ENCODE measurements at places on chromosomes 4 and X.
A peak's percentile ranks its signal among the peaks of the same experiment; 100 is the strongest.

GRCh38 chrX:47224266-47224895, 5.9 kb downstream of the CDK16 start:
- H3K4me3 ChIP-seq: no peak overlapping the region
- H3K27me3 ChIP-seq: no peaks in the 10 kb centered on the region
- H3K36me3 ChIP-seq: peaks cover 53% of the 10 kb centered on the region
- no peak overlapping the region for H3K27ac ChIP-seq
- H3K4me1 ChIP-seq: peaks cover 11% of the 10 kb centered on the region

- no peak overlapping the region for H3K27ac ChIP-seq
- no peaks in the 10 kb centered on the region for H3K27me3 ChIP-seq
- peaks cover 3% of the 10 kb centered on the region for H3K4me1 ChIP-seq
- no peaks in the 10 kb centered on the region for H3K36me3 ChIP-seq
- no peak overlapping the region for H3K4me3 ChIP-seq
- DNase-seq: no peak
Observed at GRCh38 chrX:111387470-111388070, 24.4 kb downstream of the DCX start.

- H3K4me1 ChIP-seq: no peaks in the 10 kb centered on the region
- no peak for DNase-seq
- H3K36me3 ChIP-seq: no peaks in the 10 kb centered on the region
- H3K4me3 ChIP-seq: no peak overlapping the region
- no peak overlapping the region for H3K27ac ChIP-seq
Observed at GRCh38 chr4:113162089-113162488, 112.6 kb downstream of the ANK2 start.

DNA sequence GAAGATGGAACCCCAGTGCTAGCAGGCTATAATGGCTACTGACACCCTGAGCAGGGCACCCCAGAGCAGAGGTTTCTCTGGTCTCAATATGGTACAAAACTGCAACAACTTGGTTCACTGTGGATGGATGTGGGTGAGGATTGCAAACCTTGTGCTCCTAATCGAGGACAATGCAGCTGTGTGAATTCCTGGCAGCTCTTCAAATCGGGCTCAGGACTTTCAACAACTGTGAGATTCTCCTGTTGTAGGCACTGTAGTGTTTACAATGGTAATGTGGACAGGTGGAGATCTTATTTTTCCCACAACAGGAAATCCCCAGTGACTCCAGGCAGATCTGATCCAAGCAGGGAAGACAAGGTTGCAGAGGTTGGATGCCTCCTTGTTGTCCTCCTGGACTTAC, 101.5 kb downstream of the RCHY1 start:
- H3K27ac ChIP-seq: no peak overlapping the region
- no peaks in the 10 kb centered on the region for H3K27me3 ChIP-seq
- H3K4me3 ChIP-seq: no peak overlapping the region

DNA sequence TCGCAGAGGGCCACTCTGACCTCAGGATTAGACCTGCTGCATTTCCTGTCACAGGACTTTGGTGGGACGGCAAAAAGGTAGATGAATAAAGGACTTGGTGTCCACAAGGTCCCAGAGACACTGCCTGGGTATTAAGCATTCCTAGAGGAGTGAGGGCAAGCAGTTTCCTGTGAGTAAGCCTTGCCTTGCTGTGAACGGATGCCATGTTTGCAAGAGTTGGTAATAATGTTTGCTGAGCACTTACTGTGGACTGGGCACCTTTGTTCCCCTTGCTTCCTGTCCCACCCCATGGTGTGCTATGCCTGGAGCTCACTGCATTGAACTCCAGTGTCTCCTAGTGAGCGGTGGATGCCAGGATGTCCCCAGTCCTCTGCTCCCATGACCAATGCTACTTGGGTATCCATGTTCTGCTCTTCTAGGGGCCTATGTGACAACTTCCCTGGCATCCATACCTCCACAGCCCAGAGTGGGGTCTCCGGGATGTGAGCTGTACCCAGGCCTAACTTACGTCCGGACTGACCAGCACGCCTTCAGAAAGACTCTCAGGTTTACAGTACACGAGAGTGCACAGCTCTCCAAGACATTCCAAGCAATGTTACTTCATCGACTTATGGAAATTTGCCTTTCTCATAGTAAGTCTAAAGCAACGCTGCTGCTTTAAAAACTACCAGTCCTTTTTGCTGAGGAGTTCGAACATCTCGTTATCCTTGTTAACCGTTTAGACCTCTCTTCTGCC, 95.5 kb upstream of the MSX1 start:
- DNase-seq: peak; percentile 31
- no peak overlapping the region for H3K27ac ChIP-seq
- peaks cover 10% of the 10 kb centered on the region for H3K4me1 ChIP-seq
- H3K4me3 ChIP-seq: no peak overlapping the region

DNA sequence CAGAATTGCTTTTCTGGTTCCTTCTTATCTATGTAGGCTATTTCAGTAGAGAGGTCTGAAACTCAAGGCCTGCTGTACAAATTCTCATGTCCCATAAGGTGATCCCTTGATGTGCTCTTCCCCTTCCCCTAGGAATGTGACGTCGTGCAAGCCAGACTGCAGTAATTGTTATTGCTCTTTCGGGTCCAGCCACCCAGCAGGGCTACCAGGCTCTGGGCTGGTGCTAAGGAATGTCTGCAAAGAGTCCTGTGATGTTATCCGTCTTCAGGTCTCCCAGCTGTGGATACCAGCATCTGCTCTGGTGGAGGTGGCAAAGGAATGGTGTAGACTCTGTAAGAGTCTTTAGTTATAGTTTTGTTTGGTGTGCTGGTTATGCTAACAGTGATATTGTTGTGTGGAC, 378.7 kb downstream of the C4orf33 start:
- no peak overlapping the region for H3K4me3 ChIP-seq
- no peaks in the 10 kb centered on the region for H3K27me3 ChIP-seq

- H3K36me3 ChIP-seq: no peaks in the 10 kb centered on the region
- no peak overlapping the region for H3K27ac ChIP-seq
- DNase-seq: peak; percentile 11
- no peaks in the 10 kb centered on the region for H3K27me3 ChIP-seq
- H3K4me3 ChIP-seq: no peak overlapping the region
- H3K4me1 ChIP-seq: no peaks in the 10 kb centered on the region
Observed at GRCh38 chr4:94961420-94961819, 203.7 kb downstream of the BMPR1B start.

DNA sequence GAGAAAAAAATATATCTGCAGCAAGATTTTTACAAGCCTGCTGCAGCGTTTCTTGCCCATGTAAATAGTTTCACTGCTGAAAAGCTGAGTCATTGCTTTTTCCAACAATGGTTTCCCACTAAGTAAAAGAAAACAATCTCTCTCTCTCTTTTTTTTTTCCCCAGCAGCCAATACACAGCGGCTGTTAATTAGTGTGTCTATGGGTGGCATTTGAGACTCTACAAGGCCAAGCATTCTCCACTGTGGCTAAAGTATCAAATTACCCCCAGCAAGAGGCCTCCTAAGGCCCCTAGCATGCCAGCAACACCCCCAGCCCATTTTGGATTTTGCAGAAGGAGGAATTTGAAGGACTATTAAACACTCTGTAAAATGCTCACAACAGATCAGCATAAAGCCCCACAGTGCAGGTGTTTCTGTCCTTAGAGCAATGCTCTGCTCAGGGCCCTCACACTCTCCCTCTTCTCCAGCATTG, 837.4 kb downstream of the TRIML1 start:
- H3K4me1 ChIP-seq: peaks cover 10% of the 10 kb centered on the region
- H3K27ac ChIP-seq: peak overlapping the region; percentile 83
- DNase-seq: peak; percentile 59
- H3K36me3 ChIP-seq: no peaks in the 10 kb centered on the region
- no peak overlapping the region for H3K4me3 ChIP-seq
- no peaks in the 10 kb centered on the region for H3K27me3 ChIP-seq

DNA sequence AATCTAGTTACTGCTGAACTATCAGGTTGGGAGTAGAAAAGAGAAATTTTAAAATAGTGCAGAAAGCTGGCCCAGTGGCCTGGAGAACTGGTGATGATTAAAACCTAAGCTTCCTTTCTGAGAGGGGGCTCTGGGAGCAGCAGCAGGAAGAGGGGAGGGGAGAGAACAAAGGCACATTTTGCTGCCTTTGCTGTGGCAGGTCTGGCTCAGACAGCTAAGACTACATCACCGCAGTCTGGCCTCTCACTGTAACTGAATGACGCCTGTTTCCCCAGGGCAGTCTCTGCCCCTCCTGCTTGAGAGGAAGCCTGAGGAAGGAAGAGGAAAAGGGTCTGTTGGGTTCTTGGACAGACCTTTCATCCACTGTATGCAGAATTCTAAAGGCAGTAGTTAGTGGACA, 148.5 kb downstream of the FRAS1 start:
- H3K4me3 ChIP-seq: no peak overlapping the region
- H3K27me3 ChIP-seq: no peaks in the 10 kb centered on the region
- H3K36me3 ChIP-seq: no peaks in the 10 kb centered on the region
- peak overlapping the region; percentile 16 for H3K27ac ChIP-seq
- no peaks in the 10 kb centered on the region for H3K4me1 ChIP-seq

DNA sequence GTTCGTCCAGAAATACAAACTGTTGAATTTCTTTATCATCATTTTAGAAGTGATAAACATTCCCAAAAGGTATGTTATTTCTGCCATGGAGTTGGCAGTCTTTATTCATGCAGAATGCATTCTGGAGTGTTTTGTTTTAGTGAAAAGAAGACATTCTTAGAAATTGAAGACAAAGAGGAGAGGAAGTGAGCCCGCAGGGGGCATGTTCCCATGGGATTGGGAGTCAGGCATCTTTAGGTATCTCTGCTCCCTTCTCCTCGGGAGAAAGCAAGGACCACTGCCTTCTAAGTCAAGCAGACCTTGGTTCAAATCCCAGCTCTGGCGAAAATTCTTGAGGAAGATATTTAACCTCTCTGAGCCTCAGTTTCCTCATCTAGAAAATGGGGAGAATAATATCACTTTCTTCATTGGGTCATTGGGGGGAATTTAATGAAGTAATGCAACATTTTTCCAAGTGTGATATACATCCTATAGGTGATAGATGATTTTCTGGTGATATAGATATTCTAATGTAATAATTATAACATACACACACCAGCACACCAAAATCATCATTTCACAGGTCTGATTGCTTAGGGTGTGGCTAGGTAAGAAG, 26.5 kb upstream of the CHRNA9 start:
- no peak overlapping the region for H3K4me3 ChIP-seq
- H3K27ac ChIP-seq: no peak overlapping the region
- H3K36me3 ChIP-seq: no peaks in the 10 kb centered on the region
- H3K4me1 ChIP-seq: no peaks in the 10 kb centered on the region

DNA sequence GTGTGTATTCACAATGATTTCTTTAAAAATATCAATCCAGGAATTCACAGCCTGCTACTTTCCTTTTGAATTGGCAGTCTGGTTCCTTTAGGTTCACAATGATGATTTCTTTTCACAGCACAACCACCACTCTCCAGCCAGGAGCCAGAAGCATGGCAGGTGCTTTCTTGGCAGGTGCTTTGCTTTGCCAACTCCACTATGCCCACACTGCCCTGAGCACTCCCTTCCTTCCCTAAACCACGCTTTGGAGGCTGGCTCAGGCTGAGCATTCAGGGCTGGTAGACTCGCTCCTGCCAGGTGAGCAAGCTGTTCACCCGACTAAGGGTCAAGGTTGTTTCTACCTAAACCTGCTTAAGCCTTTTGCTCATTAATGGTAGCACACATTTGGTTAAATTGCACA, 184.5 kb downstream of the SH3KBP1 start:
- no peaks in the 10 kb centered on the region for H3K27me3 ChIP-seq
- H3K27ac ChIP-seq: no peak overlapping the region
- H3K4me1 ChIP-seq: peaks cover 22% of the 10 kb centered on the region
- no peak for DNase-seq
- no peak overlapping the region for H3K4me3 ChIP-seq

DNA sequence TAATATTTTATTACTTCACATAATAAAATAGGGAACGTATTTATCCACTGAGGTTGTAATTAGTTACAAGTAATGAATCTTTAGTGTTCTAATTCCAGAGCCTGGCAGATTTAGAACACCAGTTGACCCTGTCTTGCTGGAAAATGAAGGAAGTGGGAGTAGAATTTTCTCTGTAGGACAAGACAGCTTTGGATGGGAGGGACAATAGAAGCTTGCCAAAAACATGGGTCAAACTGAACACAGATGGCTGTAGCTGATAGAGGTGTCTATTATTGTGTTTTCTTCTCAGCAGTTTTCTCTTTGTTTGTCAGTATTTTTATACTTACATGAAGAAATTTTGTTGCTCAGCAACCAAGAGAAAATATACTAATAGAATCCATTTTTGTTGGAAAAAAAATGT, 20.2 kb downstream of the FAT4 start:
- H3K4me3 ChIP-seq: no peak overlapping the region
- no peaks in the 10 kb centered on the region for H3K27me3 ChIP-seq
- no peak overlapping the region for H3K27ac ChIP-seq
- H3K4me1 ChIP-seq: no peaks in the 10 kb centered on the region
- H3K36me3 ChIP-seq: no peaks in the 10 kb centered on the region

DNA sequence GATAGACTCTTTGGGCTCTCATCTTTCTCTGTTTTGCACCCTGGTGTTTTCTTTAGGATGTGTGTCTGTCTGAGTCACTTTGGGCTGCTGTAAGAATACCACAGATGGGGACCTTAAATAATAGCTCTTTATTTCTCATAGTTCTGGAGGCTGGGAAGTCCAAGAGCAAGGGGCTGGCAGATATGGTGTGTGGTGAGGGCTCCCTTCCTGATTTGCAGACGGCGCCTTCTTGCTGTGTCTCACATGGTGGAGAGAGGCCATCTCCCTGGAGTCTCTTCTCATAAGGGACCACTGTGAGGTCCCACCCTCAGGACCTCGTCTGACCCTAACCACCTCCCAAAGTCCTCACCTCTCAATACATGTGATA, 93.7 kb upstream of the ADRA2C start:
- H3K4me3 ChIP-seq: no peak overlapping the region
- H3K27me3 ChIP-seq: no peaks in the 10 kb centered on the region
- no peak overlapping the region for H3K27ac ChIP-seq
- no peaks in the 10 kb centered on the region for H3K36me3 ChIP-seq

GRCh38 chr4:109729117-109729717, 653 bp downstream of the PLA2G12A start:
- peaks cover 4% of the 10 kb centered on the region for H3K4me1 ChIP-seq
- H3K4me3 ChIP-seq: peak overlapping the region; percentile 57
- no peaks in the 10 kb centered on the region for H3K27me3 ChIP-seq
- DNase-seq: peak; percentile 32
- H3K27ac ChIP-seq: peak overlapping the region; percentile 36

All from cardiac muscle cell (in vitro differentiated cells and primary cell).